Occipital lobe (tissue), 3 donors: ENCODE measurements at places on chromosomes 12 and 14.
A peak's percentile ranks its signal among the peaks of the same experiment; 100 is the strongest.

- no peak for DNase-seq
Measured at GRCh38 chr14:67392800-67393199, 19.2 kb downstream of the PLEK2 start.

- no peak for DNase-seq
Measured at GRCh38 chr12:46218322-46219095, 50.3 kb downstream of the SLC38A1 start.

DNA sequence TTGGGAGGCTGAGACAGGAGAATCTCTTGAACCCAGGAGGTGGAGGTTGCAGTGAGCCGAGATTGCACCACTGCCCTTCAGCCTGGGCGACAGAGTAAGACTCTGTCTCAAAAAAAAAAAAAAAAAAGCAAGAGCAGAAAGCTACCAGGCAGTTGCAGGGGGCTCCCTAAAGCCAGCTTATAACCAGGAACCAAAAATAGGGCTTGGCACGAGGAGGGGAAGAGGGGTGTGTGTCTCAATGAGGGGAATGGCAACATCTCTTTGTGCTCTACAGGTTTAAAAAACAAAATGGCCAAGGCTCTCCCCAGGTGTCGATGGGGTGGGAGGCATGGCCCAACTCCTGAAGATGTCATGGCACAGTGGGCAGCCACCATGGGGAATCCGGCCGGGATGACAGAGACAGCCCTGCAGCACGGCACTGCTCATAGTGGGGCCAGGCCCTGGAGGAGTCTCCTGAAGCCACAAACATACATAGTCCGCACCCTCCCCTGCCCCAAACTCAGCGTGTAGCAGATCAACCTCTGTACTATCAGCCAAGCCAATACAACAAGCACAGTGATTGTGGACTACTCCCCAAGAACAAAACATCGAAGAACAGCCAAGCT lies 16.0 kb upstream of the EIF5 start:
- DNase-seq, result no peak

DNA sequence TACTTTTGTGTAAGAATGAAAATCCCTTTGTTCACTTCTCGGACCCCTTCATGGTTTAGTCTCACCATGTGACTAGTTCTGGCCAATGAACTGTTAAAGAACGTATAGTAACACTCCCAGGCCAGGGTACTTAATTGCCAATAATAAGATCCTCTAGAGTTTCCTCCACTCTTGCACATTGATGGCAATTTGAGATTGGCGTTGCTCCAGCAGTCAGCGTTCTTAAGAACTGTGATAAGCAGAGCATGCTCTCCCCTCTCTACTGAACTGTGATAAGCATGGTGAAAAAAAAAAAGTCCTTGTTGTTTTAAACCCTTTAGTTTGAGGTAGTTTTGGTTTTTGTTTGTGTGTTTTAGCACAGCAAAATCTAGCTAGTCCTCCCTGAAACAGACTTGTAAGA lies 854.5 kb downstream of the SLC6A15 start:
- no peak for DNase-seq

DNA sequence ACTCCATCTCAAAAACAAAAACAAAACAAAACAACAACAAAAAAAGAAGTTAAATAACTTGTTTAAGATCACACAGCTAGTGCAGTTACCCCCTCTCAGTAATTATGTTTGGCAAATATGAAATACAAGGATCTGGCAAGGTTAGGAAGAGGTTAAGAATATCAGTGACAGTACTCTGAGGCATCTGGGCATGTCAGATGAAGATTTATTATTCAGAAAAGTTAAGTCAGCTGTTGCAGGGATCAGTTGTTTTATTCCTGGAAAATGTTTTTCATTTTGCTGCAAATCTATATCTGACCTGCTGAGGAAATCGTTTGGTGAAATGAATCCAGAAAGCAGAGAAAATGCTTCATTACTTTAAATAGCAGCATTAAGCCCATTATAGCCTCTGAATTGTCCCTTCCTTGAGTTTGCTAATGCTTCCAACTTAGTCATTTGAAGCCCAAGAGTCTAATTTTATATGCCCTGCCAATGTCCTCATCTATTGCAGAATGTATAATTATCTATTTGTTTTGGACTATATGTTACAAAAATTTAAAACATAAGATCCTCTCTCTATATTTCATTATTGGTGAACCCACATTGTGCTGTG lies 8.1 kb downstream of the GPX2 start:
- no peak for DNase-seq

- DNase-seq, result no peak
Measured at GRCh38 chr12:22536346-22536945, 7.9 kb downstream of the C2CD5 start.

GRCh38 chr14:74964787-74965485 lies 9.5 kb upstream of the PGF start:
- DNase-seq, result no peak

- no peak for DNase-seq
Measured at GRCh38 chr14:37047226-37047625, 125.2 kb downstream of the SLC25A21 start.

DNA sequence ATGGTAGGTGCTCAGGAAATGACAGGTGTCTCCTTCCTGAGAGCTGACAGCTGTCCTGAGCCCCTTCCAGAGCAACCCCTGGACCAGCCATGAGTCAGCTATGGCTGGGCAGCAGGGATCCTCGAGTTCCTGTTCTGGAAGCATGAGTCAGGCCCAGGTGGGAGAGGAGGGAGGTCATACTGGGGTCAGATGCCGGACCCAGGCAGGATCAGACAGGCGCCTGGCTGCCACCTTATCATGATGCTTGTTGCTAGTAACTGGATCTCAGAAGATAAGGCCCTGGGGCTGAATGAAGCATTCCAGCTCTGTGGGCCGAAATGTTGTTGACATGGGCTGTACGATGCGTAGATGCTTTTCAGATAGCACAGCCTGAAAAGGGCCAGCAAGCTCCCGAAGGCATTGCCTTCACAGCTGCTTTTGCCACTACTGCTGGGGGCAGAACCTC lies 17.4 kb upstream of the KRT7 start:
- DNase-seq, result no peak

DNA sequence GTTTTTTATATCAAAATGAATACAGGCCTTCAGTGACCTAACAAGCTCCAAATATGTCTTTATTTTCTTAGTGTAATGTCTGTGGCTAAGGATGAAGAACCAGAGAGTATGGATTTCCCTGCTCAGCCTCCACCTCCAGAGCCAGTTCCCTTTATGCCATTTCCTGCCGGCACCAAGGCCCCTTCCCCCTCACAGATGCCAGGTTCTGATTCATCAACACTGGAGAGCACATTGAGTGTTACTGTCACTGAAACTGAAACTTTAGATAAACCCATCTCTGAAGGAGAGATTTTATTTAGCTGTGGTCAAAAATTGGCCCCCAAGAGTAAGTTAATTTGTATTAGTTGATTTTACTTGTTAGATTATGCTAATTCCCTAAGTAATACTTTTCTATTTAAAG lies 61.0 kb downstream of the KIAA0586 start:
- no peak for DNase-seq

- DNase-seq, result no peak
Measured at GRCh38 chr12:75960086-75960910, 71.3 kb downstream of the PHLDA1 start.

GRCh38 chr14:50762001-50762930 lies 68.7 kb downstream of the NIN start:
- DNase-seq, result peak; percentile 34

GRCh38 chr12:121648458-121649028 lies 20.9 kb downstream of the MORN3 start:
- DNase-seq, result no peak

GRCh38 chr12:76270657-76271358 lies 77.4 kb downstream of the BBS10 start:
- DNase-seq, result no peak

DNA sequence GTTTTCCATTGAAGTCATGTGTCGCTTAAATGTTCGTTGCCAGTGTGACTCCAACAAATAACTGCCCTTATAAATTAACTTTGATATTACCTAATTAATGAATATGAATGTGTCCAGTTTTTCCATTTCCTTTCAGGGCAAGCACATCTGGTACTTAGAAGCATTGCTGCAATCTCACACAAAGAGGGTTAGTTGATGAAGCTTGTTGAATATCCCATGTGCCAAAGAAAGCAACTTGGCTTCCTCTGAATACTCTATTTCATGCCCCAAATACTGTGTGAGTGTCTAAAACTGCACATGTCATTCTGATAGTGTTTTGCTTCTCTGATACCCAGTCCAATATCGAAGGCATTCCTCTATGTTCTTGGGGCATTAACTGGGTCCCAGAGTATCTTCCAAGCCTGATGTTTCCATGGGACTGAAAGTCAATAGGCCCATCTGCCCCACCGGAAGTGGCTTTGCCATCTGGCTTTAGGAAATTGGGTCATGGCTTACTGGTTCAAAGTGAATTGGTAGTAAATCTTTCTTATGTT lies 75.8 kb upstream of the CNTN1 start:
- DNase-seq, result no peak

- DNase-seq, result no peak
Measured at GRCh38 chr12:71371122-71371521, 68.5 kb upstream of the LGR5 start.

- DNase-seq, result no peak
Measured at GRCh38 chr12:102215992-102216691, 18.5 kb upstream of the PMCH start.

DNA sequence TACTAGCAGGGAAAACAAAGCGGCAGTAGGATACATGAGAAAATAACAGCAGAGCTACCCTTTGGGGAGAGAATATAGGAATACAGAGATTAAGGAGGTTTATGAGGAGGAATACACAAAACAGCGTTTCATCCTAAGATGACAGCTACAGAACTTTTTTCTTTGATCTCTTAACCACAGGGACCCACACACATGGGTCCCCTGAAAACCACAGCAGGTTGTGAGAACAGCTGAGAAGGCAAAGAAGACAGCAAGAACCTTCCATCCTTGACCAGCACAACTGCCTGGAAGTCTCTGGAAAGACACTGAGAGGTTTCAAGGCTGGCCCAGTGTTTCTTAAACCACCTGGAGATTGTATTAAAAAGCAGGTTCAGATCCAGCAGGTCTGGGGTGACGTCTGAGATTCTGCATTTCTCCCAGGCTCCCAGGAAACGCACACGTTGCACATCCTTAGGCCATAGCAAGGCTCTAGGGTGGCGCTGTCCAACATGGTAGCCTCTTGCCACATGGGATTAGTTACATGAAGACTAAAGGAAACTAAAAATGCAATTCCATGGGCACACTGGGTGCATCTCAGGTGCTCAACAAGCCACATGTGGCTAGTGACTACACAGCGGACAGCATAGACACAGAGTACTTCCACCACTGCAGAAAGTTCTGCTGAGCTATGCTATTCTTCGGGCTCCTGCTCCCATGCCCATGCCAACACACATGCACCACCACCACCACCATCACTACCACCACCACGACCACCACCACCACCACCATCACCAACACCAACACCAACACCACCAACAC lies 92.3 kb downstream of the FOXN3 start:
- DNase-seq, result no peak

GRCh38 chr14:49796025-49796424 lies 28.1 kb downstream of the KLHDC2 start:
- no peak for DNase-seq

GRCh38 chr14:63544591-63545299 lies 1.6 kb upstream of the PPP2R5E start:
- no peak for DNase-seq

DNA sequence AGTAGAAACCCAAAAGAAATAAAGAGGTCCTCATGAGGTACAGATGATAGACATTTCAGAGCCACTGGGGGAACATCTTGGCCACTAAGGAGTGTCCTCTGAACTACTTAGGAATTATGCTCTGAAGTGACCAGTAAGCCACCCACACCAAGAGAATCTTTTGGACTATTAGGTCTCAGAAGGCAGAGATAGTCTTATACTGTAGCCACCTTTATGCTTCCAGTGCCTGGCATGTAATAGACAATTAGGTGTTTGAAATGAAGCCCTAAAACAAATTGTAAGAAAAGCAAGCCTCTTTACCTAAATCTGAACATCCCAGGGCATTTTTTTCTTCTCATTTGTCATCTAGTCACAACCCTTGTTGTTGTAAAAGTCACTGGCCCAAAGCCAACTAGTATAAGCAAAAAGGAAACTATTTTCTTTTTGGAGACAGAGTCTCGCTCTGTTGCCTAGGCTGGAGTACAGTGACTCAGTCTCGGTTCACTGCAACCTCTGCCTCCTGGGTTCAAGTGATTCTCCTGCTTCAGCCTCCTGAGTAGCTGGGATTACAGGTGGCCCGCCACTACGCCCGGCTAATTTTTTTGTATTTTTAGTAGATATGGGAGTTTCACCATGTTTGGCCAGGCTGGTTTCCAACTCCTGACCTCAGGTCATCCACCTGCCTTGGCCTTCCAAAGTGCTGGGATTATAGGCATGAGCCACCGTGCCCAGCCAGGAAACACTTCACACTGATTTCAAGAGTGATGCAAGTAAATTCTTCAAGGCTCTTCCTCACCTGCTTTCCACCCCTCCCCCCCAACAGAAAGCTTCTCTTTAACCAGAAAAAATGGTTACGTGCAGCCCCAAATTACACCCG lies 11.1 kb downstream of the PLEKHA5 start:
- no peak for DNase-seq

DNA sequence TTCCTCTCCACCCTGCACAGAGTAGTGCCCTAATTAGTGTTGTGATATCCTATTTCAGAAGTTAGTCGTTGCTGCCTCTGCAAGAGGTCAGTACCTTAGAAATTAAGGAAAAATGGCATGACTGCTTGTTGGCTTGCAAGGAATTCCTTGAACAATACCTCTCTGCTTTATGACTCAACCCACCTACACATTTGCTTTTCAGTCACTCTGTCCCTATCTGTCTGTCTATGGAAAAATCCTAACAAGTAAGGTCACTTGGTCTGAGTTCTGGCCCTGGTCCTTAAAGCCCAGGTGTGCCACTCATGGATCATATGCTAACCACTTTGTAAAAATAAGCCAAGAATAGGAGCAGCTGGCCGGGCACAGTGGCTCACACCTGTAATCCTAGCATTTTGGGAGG lies 116.4 kb upstream of the ATF1 start:
- DNase-seq, result no peak

DNA sequence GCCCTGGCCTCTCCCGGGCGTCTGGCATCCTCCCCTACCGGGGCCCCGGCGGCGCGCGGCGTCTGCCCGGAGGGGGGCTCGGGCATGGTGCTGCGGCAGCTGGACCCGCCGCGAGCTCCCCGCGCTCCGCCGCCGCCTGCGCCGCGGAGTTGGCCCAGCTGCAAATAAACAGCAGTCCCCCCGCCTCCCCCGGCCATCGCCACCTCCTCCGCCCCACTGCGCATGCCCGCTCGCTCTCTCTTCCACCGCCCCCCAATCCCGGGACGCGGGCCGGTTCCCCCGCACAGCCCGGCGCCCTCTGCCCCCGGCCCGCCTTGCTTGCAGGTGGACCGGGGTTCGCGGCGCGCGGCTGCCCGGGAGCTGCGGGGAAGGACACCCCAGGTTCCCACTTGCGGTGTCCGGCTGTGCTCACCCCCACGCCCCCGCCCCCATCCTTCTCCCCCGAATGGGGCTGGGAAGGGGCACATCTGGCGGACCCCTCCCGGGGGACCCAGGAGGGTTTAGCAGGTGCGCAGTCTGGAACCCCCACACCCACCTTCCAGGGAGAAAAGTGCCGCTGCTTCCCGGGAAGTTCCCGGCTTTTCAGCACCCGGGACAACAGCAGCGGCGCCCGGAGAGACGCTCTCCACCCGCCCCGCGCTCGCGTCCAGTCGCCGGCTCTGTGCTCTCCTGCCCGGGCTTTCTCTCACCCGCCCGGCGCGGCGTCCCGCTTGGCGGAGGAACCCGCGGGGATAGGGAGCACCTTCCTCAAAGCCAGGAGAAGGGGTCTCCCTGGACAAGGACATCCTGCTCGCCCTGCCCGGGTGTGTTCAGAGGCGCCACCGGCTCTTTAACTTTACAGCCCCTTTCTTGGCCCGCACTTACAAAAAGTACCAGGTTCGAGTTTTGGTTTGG lies at the start of gene TMTC1:
TSS of gene TMTC1 (minus strand) at position 170 of the 894 bp plus-strand sequence. CDS start 191 bp downstream, outside the sequence.
- DNase-seq, result peak; percentile 62

- no peak for DNase-seq
Measured at GRCh38 chr12:75685617-75686225, 174.3 kb upstream of the KRR1 start.
